ENCODE measurements at places on chromosomes 12 and 14.

DNA sequence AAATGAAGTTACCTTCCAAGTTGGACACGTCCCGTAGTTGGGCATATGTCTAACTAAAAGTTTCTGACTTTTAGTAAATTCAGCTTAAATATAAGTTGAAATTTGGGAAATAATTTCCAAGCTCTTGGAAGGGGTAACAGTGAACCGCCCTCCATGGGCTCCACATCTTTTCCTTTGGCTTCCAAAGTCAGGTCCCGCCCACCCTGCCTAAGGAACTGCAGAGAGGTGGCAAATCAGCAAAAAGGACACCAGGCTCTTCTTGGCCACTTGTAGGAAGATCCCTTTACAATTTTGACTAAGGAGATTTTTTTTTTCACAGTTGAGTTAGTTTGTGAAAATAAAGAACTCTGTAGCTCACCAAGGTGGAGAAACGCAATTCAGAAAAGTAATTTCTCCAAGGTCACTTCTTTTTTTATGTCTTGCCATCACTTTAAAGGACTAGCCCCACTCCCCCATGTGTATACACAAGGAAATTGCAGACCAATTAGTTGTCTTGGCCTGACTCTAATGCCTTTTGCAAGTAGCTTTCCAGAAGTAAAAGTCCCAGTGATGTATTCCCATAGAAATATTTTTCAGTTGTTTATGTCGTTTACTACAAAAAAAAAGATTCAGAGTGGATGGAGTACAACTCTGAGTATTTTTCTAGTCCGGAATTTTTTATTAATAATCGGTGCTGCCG, 181.2 kb downstream of the PELI2 start:
- no peak for DNase-seq

- no peak for DNase-seq
Observed at GRCh38 chr14:88901189-88901588, 76.7 kb downstream of the TTC8 start.

DNA sequence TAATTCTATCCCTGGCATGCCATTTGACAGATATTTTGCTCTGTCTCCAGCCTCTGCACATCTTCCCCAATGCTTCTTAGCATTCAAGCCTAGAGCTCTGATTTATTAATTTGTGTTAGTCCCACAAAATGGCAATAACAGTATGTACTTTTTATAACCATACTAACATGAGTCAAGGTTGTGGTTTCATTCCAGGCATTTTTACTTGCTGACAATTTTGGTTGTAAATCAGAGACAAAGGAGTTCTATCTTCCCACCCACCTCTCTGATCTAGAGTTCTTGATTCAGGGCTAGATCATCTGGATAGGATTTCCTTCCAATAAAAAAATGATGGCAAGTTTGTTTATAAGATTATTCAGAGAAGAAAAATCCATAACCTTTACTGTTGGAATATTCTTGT, 18.5 kb upstream of the CISTR start:
- DNase-seq = no peak

DNA sequence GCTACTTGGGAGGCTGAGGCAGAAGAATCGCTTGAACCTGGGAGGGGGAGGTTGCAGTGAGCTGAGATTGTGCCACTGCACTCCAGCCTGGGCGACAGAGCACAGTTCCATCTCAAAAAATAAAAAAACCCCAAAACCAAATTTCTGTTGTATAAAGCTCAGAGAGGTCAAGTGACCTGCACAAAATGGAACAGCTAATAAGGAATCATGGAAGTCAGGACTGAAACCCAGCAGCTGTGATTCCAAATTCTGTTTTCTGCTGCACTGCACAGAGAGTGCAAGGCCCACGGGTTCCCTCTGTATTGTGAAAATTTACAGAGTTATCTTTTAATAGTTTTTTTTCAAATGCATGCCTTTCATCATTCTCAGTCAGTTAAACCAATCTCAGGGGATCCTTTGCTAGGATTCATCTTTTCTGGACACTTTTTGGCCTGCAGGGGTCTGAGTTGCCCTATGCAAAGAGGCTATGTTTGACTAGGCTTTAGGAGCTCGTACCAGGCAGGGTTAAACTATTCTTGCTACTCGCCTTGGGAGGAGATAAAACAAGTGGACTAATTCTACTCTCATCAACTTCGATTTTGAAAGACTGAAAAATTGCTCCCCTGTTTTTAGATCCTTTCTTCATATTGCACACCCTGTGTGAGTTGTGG, 26.1 kb upstream of the AACS start:
- no peak for DNase-seq

DNA sequence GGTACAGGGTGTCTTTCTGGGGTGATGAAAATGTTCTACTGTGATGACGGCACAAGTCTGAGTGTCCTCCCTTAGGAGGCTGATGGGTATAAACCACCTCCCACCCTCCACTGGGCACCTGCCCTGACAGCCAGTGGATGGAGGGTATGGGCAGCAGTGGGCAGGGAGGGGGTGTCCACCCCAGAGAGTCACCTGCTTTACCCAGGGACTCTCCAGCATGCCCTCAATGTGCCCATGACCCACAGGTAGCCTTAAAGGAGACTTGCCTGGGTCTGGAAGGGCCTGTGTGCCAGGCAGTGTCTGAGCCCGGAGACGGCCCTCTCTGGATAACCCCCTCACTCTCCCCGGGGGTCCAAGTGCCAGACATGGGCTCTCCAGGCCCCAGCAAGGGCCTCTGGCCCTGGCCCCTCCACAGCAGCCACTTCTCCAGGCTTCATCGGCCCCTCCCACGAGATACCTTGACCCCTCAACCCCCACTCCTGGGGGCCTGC, 38.8 kb downstream of the CCNK start:
- no peak for DNase-seq

GRCh38 chr12:57738661-57739237, at the start of gene AGAP2:
TSS of gene AGAP2 (minus strand) at chr12:57738742. CDS start at chr12:57738246, 496 bp downstream.
- DNase-seq = no peak

DNA sequence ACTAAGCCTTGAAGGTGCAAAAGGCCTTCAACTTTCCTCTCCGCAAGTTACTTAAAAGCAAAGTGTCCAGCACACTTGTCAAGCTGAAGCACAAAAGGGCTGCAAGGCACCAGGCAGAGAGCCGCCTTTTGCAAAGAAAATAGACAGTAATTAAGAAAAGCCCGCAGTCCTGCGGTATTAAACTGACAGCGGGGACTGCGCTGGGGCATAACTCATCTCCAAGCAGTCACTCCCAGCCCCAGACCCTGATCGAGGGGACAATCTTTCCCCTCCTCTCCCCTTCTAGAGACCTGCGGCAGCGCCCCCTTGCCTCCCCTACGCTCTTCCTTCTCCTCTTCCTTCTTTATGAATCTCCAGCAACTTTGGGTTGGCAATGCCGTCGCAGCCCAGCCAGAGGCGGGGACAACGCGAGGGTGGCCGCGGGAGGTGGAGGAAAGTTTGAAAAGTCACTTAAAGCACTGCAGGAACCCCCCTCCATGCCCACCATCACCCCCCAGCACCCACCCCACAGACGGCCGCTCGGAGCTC, 200.9 kb upstream of the CAND1 start:
- DNase-seq = no peak

- DNase-seq = no peak
Observed at GRCh38 chr14:104086661-104087461, 1.4 kb downstream of the ASPG start.

GRCh38 chr14:21184254-21184653, 28.4 kb upstream of the OR5AU1 start:
- DNase-seq = no peak
